LoVo (cell line): ENCODE measurements at places on chromosomes 6 and 20.

DNA sequence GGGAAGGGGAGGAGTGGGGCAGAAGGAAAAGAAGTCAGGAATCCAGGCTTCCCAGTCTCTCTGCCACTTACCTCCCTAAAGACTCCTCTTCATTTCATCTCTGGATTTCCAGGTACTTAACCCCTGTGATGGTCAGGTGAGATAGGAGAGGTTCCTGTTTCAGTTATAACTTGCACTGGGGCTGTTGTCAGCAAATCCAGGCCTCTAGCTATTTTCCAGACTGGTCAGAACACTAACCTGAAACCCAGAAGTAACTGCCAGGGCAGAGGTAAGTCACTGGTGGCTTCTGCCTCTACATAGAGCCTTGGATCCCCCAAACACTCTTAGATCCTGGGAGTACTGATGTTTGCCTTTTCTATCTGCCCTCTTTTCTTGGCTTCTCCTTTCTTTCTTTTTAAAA is 233.5 kb upstream of the TAB2 start:
- no peak for DNase-seq

- no peak for DNase-seq
Observed at GRCh38 chr20:17036541-17036940, 190.3 kb upstream of the PCSK2 start.

GRCh38 chr20:40810332-40811000 is 121.4 kb upstream of the MAFB start:
- DNase-seq: no peak

GRCh38 chr6:53119349-53119748 is 29.3 kb downstream of the GCM1 start:
- DNase-seq: no peak

DNA sequence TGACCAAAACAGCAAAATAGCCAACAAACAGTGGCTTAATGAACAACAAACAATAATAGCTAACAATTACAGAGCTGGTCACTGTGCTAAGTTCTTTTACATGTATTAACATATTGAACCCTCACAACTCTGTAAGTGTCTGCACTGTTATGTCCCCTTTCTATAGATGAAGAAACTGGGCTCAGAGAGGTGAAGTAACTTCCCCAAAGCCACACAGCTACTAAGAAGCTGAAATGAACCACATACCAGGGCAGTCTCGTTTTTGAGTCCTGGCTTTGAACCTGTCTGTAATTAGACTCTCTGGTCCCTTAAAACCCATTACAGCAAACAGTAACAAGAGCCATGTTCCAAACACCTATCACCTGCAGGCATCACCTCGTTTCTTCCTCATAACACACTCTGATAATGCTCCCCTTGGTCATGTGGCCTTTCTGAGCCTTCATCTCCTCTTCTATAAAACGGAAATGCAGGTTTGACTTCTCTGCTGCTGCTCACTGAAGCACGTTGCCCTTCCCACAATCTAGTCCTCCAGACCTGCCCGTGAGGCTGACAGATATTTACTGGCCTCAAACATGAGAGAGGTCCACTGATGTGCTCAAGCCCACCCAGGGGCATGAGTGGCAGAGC is 23.3 kb downstream of the KCNK15 start:
- no peak for DNase-seq

DNA sequence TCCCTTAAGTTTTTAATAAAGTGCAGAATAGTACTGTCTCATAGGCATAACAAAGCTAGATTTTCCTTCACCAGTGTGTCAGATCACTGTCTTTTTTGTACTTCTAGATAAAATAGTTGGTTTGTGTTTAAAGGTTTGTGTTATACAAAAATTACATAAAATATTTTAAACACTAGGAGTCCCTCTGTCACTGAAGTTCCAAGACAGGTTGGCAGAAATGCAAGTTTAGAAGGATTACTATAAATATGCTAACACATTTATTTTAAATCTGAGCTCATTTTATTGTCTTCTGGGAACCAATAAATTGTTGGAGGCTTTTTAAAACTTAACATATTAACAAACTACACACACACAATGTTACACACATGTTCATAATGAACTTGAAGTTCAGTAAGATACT is 30.8 kb upstream of the RUNX2 start:
- no peak for DNase-seq
